ENCODE measurements at places on chromosomes 3 and 15.

GRCh38 chr3:17442332-17443049, 299.9 kb downstream of the TBC1D5 start:
- DNase-seq = no peak

GRCh38 chr3:146308682-146309081, 57.8 kb upstream of the PLSCR4 start:
- no peak for DNase-seq

- DNase-seq = no peak
Observed at GRCh38 chr3:117400303-117400702, 690.7 kb downstream of the TUSC7 start.

DNA sequence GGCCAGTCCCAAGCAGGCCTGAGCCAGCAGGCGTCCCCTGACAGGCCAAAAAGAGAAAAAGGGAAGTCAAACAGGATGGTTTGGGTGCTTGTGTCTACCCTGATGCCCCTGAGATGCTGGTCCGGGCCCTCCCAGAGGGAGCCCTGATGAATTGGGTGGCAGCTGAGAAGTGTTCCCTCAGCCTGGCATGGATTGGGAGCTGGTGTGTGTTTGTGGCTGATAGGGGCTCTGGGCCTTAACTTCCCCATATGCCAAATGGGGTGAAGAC, 1.4 kb downstream of the FBLN2 start:
- no peak for DNase-seq

DNA sequence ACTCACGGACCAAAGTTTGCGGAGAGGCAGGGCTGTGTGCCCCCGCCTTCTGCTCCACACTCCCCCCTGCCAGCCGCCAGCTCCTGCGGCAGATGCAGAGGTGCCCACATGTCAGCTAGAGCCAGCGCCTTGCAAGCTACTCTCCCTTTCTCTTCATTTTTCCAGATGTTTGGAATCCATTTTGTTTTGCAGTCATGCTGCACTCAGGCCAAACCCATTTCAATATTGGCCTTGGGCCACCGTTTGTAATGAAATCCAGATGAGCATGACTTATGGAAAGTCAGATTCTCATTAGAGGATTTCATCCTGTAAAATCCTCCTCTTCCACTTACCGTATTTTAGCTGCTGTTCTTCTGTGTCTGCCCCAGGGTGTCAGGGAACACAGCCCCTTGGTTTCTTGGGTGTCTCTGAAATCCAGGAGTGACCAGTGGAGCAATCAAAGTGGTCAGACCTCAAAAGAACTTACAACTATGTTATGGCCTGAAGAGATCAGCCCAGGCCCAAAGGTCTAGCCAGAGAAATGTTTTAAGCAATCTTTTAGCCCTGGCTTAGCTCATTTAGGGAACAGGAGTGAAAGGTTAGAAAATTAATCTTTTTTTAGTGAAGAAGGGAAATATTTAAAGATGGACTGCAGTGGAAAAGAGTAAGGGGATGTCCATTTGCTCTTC, 65.8 kb downstream of the AAGAB start:
- no peak for DNase-seq

- no peak for DNase-seq
Observed at GRCh38 chr15:94749811-94750617, 518.7 kb downstream of the MCTP2 start.

DNA sequence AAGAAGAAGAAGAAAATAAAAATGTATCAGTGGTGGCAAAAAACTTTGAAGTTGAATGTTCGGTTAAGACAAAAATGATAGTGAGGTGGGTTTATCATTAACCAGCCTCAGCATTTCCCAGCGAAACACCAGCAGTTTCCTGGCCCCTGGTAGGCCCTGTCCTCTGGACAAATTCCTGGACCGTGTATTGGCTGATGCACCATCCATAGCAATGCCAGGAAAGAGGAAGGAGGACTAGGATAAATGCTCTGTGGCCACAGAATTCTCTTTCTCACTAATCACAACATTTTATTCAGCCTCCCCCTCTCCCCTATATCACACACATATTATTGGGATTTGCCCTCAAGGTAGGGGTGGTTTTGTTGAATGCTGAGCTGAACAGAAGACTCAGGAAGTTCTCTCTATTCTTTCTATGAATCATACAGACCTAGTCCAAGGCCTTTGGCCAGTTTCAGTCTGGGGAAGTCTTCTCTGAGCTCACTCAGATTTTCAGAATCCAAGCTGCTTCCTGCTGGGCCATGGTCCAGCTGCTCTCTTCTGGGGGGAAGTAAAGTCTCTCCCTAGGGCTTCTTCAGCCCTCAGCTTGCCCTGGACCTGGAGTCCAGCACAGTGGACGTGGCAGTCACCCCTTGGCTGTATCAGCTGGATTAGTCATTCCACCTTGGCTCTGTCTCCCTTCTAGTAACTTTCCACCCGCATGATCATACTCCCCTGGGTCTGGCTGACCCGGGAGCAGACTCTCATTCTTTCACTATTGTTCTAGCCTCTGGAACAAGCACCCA, 27.6 kb downstream of the SLC28A1 start:
- DNase-seq = no peak

DNA sequence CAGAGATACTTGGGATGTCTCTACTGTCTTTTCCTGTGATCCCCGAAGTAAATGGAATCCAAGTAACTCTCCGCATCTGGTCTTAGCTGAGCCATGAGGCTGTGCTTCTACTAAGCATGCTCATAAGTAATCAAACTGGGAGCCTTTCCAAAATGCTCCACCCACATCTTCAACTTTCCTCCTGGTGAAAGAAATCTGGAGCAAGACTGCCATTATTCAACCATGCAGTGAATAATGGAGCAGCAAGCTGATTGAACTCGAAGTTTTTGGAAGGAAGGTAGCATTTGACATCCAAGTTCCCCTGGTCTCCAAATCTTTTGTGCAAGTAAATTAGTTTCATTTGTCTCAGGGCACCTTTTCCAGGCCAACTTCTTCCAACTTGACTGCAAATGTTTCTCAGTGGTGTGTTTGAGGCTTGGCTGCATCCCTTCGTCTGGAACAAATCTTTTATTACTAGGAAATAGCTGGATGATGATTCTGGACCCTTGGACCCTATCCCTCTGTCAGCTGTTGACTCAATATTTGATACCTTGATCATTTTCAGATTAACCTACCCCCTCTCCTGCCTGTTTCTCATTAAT, 19.4 kb downstream of the GXYLT2 start:
- no peak for DNase-seq

DNA sequence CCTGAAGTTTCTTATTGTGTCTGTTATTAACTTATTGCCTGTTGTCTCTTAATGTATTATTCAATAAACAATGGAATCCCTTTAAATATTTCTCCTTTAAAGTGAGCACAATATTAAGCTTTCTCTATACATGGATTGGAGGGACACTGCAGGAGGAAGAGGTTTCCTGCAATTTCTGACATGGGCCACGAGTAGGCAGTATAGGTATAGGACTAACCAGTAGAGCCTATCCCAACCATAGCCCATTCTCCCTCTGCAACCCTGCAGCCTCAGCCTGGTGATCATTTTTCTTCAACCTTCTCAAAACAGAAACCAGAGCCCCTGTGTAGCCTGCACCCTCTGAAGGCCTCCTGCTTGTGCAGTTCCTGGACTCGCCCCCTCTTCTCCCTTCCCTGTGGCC, 124.8 kb downstream of the NEK10 start:
- DNase-seq = no peak

DNA sequence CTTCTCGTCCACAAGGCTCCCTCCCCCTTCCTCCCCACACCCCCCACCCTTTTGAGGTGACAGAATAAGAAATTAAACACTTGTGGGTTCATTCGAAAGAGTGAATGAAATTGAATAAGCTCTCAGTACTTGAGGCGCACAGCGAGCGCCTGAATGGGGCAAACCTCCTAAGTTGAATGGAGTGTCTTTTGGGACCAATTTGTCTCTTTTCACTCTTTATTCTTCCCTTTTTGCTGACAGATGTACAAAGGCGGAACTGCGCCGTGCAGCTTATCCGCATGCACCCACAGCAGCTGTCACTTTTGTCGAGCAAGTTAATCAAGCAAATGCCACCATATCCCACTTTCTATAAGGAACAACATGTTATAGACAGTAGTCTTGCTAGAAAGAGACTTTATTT, 47.9 kb upstream of the FEZF2 start:
- DNase-seq = no peak

DNA sequence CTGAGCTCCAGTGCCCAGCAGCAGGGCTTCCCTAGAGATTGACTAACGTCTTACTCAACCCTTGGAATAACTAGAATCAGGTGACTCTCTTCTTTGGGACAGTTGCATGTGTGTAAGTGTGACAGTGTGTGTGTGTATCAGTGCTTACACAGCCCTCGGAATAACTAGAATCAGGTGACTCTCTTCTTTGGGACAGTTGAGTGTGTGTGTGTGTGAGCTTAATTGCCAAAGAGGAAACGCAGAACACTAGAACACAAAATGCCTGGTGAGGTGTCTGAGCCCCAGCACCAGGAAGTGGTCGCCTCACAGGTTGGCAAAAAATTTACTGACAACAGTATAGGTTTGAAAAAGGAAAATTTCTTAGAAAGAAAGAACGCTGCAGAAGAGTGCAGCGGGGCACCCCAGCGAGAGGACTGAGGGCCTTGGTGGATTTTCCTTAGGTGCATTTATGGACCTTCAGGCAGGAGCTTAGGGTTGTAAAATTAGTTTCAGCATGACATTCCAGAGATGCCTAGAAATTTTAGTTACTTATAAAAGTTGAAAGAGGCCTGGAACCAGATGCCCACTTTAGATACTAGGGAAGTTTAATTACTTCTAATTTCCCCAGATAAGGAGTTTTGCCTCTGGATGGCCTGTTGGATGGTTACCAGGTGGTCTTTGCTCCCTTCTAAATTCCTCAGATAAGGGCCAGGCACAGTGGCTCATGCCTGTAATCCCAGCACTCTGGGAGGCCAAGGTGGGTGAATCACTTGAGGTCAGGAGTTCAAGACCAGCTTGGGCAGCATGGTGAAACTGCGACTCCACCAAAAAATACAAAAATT, 3.7 kb upstream of the WDR82 start:
- DNase-seq = peak; percentile 41

GRCh38 chr3:112672716-112673541, 32.0 kb upstream of the CCDC80 start:
- DNase-seq = no peak

DNA sequence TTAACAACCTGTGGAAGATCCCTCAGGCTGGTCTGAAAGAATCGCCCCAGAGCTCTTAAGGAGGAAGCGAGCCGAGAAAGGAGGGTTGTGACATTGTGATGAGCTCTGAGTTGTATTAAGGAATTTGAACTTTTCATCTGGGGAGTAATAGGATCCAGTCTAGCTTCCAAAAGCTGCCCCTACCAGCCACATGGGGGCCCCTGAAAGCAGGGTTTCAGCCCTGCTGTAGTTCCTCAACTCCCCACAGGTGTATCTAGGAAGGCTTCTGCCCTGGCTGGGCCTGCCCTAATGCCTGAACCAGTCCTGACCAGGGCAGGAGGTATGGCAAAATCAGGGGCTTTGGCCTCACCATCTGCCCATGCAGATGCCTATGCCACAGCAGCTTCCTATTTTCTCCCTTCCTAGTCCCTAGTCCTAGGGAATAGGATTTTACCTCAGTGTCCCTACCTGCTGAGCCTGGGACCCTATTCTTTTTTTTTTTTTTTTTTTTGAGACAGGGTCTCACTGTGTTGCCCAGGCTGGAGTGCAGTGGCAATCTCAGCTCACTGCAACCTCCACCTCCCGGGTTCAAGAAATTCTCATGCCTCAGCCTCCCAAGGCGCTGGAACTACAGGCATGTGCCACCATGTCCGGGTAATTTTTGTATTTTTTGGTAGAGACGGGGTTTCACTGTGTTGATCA, 5.0 kb upstream of the AP3S2 start:
- DNase-seq = peak; percentile 46

DNA sequence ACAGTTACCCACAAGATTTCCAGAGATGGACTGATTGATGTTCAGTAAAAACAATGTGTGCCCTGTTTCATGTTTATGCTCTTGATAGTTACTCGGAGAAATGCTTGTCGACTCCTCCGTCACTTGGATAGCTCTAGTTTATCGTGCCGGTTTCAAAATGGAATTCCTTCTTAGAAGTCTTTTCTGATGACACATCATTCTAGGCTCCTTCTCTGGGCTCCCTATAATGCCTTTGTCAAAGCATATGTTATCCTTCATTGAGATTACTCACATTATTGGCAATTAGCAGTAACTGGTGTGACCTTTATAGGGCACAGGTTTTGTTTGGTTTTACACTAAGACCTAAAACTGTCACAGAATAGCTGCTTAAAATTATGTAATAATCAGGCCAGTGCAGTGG, 201.8 kb downstream of the CNTN6 start:
- no peak for DNase-seq

DNA sequence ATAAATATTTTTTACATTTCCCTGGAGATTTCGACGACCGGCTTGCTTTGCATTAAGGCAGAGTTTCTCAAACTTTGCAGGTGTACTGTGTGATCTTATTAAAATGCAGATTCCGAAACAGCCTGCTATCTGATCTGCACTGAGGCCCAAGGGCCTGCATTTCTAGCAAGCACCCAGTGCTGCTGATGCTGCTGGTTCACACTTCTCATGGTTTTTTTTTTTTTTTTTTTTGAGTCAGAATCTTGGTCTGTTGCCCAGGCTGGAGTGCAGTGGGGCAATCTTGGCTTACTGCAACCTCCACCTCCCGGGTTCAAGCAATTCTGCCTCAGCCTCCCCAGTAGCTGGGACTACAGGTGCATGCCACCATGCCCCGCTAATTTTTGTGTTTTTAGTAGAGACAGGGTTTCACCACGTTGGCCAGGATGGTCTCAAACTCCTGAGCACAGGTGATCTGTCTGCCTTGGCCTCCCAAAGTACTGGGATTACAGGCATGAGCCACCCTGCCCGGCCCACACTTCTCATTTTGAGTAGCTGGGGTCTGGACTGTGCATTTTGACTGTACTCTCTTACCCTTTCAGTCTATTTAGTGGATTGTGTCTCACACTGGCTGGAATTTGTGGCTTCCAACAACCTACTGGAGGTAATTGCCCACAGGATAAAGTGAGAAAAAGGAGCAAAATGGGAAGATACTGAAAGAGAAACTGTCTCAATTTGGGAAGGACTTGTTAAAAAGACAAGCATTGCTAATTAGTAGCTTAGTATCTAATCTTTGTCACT, 94.1 kb downstream of the ITPR1 start:
- no peak for DNase-seq

DNA sequence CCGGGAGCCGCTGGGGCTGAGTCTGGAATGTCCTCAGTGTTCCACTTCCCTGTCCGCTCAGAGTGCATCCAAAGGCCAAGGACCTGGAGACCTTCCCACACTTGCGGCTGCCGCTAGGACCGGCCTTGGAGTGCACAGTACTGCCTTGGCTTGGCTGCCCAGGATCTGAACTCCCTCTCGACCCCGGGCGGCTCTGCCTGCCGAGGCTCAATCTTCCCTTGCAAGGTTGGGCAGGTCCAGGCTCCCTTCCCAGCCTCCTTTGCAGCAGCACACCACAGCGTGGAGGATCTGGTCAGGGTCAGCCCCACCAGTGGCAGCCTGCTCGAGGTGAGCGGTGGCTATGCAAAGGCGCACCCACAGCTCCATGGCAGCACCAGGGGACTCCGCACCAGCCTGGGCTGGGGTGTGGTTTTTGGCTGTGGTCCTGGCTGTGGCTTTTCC, 69.2 kb downstream of the PLXNA1 start:
- no peak for DNase-seq

DNA sequence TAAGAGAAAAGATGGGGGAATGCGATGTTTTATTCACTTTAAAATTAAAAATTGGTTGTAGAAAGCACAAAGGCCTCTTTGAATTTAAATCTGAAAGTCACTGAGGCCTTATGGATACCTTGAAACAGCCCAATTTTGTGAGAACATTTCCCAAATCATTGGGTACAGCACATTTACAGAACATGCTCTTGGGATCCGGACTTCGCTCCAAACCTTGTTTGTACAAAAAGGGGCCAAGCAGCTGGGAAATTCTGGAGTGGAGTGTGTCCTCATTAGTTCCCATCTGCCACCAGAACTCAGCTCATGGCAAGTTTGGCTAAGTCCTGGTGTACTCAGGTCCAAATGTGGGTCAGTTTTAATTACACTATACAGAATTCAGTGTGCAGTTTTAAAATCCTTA, 254.2 kb downstream of the ZBTB20 start:
- no peak for DNase-seq

All from CD4-positive, alpha-beta T cell treated with Interferon gamma for 1 hour (primary cell).